NCI-H1417 treated with DMSO at 0.1 percent for 48 hours (cell line): ENCODE measurements at places on chromosomes 7 and 10.

- DNase-seq, result no peak
Observed at GRCh38 chr7:152847386-152847908, 87.9 kb downstream of the ACTR3B start.

GRCh38 chr10:34432589-34432988, 382.5 kb downstream of the PARD3 start:
- no peak for DNase-seq

DNA sequence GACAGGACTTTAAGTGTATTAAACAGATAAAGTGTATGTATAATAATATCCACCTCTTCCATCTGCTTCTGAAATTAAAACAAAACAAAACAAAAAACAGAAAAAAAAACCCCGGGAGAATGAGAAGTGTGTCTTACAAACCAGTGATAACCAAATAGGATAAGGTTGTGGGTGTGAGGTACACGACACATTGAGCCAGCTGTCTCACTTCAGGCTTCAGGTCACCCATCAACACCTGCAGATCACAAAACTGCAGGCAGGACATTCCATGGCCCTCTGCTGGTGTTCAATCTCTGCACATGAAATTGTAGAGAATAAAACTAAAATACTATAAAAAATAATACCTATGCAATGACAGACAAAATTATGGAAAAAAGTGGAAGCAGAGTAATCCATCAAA, 339.9 kb downstream of the SFMBT2 start:
- DNase-seq, result no peak

- no peak for DNase-seq
Observed at GRCh38 chr10:87850742-87851205, 12.6 kb downstream of the KLLN start.

GRCh38 chr10:22667093-22667480, 47.3 kb downstream of the PIP4K2A start:
- DNase-seq, result no peak

DNA sequence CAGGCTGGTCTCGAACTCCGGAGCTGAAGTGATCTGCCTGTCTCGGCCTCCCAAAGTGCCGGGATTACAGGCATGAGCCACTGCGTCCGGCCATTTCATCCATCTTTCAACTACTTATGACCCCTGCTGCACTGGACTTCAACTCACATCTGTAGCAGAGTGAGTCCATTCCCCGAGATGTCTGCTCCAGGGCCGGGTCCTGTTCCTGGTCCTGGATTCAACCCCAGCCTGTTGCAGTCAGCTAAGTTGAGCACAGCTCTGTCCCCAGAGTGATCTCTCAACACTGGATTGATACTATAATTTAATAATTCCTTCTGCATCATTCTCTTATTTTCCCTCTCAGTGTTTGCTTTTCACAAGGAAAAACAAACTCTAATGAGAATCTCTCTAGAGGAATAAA, 25.8 kb downstream of the PRTFDC1 start:
- no peak for DNase-seq

DNA sequence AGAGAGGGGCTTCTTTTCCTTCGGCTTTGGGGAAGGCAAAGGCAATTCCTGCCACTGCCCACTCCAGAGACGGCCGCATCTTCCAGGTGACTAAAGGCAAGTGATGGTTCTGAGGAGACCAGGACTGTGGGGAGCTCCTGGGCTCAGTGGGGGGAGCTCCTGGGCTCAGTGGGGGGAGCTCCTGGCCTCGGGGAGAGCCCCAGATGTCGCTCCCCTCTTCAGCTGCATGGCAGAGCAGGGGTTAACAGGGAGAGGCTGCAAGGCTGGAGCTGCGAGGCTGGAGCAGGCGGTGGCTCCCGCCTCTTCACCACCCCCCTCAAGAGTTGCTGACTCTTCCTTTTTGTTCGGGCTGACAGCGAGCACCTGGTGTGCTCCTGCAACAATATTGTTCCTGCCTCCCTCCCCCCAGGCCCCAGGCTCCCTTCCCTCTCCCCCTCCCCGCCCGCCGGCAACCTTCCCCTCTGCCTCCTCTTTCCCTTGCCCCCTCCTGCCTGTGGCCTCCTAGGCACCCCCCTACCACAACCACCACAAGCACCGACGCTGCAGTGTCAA, 56.3 kb upstream of the LBX1 start:
- DNase-seq, result no peak

GRCh38 chr7:131261476-131261994, 66.1 kb upstream of the MKLN1 start:
- DNase-seq, result no peak

- DNase-seq, result no peak
Observed at GRCh38 chr7:96169439-96169838, 152.5 kb downstream of the SLC25A13 start.

GRCh38 chr7:121062671-121063279, 74.3 kb downstream of the CPED1 start:
- no peak for DNase-seq

DNA sequence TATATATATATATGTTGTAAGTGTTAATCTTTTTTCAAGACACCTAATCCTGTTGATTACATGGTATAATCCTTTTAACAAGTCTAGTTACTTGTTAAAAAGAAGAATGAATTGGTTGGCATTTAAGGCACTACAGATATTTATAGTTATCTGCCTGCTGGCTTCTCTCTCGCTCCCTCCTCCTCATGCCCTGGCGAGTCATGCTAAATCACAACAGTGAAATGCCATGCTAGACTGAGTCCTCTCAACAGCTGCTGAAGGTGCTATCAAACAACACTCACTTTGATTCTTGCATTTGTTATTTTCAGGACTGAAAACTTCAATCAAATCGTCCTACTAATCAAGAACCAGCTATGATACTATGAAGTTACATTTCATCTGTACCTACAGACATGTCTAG, 15.4 kb downstream of the NRAP start:
- DNase-seq, result no peak

DNA sequence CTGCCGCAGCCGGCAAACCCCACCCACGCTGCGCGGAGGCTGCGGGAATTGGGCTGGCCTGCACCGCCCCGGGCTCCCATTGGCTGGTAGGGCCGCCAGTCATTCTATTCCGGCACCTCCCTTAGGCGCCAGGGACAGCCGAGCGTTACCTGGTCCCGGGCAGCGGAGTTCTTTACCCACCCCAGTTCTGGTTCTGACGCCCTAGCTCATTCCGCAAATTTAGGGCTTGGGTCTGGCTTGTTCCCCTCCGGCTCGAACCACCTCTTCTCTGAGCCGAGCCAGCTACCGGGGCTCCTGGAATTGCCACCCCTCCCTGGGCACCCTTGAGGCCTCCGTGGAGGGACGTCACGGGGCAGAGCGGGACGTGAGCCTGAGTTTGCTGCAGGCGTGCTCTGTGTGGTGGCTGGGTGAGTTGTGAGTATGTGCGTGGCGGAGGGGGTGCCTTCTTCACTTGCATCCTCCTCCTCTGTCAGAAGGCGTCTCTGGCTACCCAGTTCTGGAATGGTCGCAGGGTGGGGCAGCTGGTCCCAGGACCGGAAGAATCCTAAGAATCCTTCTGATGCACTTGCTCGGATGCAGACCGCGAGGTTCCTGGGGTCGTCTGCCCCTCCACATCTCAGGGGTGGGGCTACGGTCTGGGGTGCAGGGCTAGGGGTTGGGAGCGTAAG, at the start of the genes PDZD7 and SFXN3:
Gene PDZD7 (minus strand): TSS at position 2 of the 668 bp plus-strand sequence. CDS start 910 bp downstream, outside the sequence.
Gene SFXN3 (plus strand): TSS at position 107 of the 668 bp plus-strand sequence. CDS start 3,461 bp downstream, outside the sequence.
- DNase-seq, result no peak

DNA sequence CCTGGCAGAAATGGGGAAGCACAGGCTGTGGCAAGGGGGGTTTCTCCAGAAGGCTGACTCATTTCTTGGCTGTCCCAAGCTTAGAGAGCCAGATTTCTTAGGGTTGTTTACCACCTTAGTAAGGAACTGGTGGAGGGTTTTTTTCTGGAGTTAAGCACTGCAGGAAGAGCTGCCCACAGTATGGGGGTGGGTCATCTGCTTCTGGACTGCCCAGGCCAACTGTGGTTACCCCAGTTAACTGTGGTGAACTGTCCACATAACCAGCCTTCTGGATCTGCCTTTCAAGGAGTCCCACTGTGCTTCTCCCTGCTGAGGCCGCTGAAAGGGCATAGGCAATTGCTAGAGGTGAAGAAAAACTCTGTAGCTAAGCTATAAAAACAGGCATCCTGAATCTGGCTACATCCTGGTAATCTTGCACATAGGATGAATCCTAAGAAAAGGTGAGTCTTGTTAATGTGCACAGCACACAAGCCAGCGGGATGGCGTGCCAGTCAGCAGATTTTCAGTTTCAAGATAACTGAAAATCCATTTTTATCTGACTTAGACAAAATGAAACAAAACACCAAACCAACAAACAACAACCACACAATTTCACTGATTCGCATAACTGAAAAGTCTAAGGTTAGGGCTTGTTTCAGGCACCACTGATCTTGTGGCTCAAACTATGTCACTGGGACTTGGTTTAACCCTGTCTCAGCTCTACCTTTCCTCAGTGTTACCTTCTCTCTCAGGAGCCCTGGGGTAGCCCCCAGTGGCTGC, 21.6 kb upstream of the TSPAN33 start:
- no peak for DNase-seq

- no peak for DNase-seq
Observed at GRCh38 chr10:132168571-132169030, 18.1 kb upstream of the DPYSL4 start.

DNA sequence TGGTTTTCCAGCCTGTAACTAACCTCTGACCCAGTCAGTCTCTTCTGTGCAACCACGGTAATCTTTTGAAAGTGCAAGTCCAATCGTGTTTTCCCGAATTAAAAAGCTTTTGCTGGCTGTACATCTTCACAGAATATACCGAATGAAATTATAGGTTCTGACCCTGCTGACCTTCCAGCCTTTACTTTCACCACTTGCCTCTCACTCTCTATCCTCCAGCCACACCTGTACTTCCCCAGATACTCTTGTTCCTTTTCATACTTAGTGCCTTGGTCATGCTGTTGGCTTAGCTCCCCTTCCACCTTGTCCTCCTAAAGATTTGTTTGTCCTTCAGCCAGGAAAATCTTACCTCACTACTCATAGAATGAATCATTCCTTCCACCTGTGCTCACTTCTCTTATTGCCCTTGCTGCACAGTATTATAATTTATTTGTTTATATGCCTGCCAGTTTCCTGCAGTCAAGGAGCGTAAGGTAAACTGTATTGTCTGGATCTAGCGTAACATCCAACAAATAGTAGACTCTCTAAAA, 2.3 kb upstream of the PNPLA8 start:
- DNase-seq, result no peak

GRCh38 chr7:66869660-66870450, 51.2 kb upstream of the TMEM248 start:
- no peak for DNase-seq

GRCh38 chr7:106246902-106247711, 37.7 kb downstream of the NAMPT start:
- no peak for DNase-seq

- no peak for DNase-seq
Observed at GRCh38 chr10:123886292-123886691, 5.3 kb downstream of the CPXM2 start.

DNA sequence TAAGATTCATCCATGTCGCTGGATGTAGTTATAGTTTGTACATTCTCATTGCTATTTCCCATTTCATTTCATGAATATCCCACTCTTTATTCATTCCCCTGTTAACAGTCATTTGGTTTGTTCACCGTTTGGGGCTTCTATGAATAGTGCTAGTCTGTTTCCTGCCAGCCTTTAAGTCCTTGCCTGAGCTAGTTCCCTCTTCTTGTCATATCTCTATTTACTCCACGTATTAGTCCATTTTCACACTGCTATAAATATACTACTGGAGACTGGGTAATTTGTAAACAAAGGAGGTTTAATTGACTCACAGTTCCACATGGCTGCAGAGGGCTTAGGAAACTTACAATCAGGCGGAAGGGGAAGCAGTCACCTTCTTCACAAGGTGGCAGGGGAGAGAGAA, 56.2 kb downstream of the PLCE1 start:
- no peak for DNase-seq

DNA sequence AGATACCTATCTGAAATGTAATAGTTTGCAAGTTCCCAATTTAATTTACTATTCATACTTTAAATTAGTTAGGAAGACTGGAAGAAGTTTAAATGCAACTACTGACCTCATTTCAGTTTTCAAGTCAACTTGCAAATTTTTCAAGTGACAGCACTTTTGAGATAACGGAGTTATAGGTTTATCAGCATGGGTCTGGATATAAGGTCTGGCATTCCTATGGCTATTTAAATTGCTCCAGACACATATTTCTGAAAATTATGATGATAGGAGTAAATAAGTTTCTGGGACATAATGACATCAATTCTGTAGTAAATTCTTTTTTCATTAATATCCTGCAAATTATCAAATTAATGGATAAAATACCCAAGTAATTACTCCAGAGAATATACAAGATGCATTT, 251.9 kb downstream of the PRKG1 start:
- DNase-seq, result no peak

DNA sequence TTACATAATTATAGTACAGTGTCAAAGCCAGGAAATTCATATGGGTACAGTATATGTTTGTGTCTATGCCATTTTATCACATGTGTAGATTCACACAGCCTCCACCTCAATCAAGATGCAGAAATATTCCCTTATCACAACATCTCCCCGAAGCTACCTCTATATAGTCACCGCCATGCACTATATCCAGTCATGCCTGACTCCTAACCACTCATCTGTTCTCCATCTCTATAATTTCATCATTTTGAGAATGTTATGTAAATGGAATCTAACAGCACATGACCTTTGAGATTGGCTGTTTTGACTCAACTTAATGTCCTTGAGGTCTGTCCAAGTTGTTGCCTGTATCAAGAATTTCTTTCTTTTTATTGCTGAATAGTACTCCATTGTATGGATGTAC, 22.3 kb upstream of the SLC25A13 start:
- no peak for DNase-seq

DNA sequence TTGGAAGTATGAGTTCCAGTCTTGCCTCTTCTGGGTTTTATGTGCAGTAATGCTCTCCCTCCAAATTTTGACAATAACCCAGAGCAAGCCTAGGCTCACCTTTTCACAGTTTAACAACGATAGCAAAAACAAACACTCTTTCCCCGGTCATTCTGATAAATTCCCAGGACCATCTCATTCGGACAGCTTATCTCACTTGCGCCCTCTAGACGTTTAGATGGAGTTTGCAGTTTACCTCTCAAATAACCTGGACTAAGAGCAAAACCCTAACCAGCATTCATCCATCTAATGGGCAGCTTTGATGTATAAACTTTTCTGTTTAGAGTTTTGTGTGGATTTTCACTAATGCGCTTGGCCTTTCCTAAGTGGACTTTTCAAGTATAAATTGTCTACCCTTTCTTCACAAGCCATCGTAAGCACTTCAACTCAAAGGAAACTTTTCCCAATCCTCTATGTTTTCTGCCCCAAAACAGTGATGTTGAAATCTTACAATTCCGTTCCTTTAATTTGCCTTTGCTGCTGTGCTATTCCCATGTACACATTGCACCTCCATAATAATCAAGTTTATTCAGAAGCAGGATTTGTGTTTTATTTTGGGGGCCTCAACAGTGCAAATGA, 114.9 kb downstream of the HDAC9 start:
- no peak for DNase-seq

- no peak for DNase-seq
Observed at GRCh38 chr10:97025613-97026242, 160.0 kb downstream of the SLIT1 start.

GRCh38 chr10:4527281-4527970, 298.6 kb upstream of the AKR1E2 start:
- no peak for DNase-seq

DNA sequence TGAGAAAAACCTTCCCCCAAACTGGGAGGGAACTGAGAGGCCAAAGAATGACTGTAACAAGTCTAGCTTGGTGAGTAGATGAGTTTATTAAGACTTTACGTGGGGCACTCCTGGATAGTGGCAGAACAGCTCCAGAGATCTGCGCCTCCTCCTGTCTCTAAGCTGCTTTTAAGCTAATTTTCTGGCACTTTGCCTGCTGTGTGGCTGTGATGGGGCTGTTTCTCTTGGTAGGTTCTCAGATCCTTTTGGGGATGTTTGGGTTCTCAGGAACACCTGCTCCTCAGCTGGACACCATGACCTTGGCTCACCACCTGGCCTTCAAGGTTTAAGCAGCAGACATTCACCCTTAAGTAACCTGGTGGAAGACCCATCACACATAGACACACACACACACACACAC, 68.3 kb downstream of the AKR1E2 start:
- no peak for DNase-seq
